ENCODE measurements at places on chromosomes 7 and 10.

DNA sequence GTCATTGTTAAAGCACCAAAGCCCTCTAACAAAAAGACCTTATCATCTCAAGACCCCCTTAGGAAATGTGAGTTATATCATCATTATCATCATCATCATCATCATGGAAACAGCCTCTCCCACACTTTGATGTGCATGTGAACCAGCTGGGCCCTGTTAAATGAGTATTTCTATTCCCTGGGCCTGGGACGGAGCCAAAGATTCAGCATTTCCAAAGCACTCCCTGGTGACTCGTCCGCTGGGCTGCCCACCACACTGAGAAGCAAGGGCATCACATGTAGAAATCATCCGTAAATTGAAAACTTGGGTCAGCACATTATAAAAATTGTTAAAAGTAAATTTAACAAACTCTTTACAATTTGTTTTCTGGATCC lies 88.6 kb downstream of the PTPRN2 start:
- DNase-seq: no peak

- no peak for DNase-seq
Observed at GRCh38 chr7:38565289-38565688, 65.9 kb downstream of the AMPH start.

DNA sequence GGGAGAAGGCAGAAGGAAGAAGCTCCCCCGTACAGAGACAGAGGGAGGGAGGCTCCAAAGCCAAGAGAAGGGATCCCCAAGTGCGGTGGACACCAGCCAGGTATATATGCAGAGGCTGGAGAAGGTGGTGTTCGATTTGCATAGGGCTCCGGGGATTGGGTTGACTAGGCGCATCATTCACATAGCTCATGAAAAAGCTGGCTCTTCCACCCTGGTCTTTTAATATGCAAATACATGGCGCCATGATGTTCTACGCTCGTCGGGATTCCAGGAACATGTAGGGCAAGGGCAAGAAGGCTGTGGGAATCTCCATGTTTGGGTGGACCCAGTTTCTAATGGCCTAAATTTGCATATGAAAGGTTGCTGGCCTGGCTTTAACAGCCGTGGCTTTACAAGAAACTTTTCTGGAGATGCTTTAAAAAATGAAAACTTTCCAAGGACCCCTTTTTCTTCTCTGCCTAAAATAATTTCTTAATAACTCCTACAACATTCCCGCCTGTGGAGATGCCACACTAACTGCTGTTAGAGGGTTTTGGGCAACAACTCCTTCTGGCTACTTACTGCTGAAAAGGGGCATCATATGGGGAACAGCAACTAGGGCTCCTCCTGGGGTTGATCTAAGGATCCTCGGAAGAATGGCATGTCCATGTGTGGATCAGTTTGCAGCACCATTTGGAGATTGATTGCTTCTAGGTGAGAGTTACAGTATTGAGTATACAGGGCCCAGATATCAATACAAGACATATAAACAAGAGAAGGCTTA lies 28.3 kb downstream of the C1GALT1 start:
- no peak for DNase-seq

- DNase-seq: no peak
Observed at GRCh38 chr10:35631404-35631803, 10.7 kb downstream of the FZD8 start.

Data from glomerular endothelial cell (primary cell).